Natural killer cell (primary cell): ENCODE measurements at places on chromosomes 1 and 21.

DNA sequence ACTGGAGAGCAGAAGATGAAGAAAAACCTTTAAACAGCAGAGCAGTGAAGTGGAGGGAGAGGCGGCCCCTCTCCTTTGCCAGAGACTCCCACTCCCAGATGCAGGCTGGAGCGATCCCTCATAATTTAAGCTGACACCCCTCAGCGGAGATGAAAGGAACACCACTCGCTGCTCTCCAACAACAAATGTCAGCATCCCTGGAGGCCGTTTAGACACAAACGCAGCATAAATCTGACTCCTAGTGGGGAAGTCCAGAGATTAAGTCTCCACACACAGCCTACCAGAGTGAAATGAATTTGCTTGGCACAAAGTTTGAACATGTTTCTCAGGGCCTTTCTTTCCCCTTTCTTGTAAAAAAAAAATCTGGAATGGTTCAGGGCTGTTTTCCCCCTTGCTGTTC is 137.8 kb downstream of the LMX1A start:
- DNase-seq = no peak

GRCh38 chr1:155882766-155883165 is 23.4 kb downstream of the SYT11 start:
- no peak for DNase-seq

DNA sequence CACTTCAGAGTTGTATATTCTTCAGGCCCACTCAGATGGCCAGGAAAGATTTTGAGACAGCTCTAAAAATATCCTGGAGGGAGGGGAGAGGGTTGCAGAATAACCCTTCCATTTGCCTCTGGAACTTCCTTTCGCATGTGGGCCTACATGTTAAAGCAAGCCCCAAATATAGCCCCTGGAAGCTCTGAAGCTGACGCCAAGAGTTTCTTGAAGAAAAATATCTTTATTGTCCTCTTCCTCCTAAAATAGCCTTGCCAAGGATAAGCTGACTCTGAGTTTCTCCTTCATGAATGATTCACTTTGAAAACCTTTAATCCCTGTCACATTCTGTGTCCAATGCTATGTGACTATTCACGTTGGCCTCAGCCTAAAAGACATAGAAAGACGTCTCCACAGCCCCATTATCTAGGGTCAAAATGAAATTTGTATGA is 6.4 kb downstream of the C1orf116 start:
- no peak for DNase-seq

GRCh38 chr1:41175546-41175945 is 66.6 kb downstream of the SCMH1 start:
- DNase-seq = no peak

GRCh38 chr1:6261615-6261995 is 707 bp upstream of the GPR153 start:
- DNase-seq = peak; percentile 18
